Stimulated activated CD8-positive, alpha-beta memory T cell treated with anti-CD3 and anti-CD28 coated beads, Interleukin-4, amount 100 ng/mL, for 24 hours (primary cell): ENCODE measurements at places on chromosomes 3 and 15.

DNA sequence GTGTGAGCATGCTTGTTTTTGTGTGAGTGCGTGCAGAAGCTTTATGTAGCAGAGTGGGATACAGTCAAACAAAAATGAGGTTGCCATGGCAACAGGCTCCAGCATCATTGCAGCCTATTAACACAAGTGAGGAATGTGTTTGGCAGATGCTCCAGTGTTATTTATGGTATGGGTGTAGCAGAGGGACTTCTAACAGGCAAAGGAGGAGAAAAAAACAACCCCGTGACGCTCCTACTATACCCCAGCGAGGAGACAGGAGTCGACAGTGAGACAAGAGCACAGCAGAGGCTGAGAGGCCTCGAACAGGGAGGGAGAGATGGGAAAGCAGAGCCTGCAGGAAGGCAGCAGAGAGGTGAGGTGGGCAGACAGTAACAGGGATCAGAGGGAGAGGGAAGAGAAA lies 4.9 kb downstream of the ADCY5 start:
- DNase-seq = no peak

DNA sequence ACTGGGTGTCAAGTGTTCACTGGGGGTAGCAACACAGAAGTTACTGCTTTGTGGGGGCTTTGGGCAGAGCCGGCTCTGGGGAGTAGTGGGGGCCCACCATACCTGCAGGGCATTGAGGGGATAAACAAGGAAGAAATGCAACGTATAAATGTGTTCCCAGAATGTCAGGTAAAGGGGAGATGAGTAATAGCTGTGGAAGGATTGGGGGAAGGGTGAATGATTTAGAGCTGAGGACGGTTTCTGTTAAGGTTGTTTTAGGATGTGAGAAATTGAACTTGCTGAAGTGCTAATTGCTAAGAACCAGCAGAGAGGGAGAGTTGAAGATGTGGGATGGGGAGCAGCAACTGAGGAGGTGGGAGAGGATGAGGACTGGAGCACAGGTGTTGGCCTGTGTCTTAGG lies 10.7 kb downstream of the SCG5 start:
- DNase-seq = no peak

GRCh38 chr15:91908391-91908790 lies 54.9 kb downstream of the SLCO3A1 start:
- no peak for DNase-seq

GRCh38 chr3:120198305-120198878 lies 86.6 kb downstream of the GPR156 start:
- no peak for DNase-seq

DNA sequence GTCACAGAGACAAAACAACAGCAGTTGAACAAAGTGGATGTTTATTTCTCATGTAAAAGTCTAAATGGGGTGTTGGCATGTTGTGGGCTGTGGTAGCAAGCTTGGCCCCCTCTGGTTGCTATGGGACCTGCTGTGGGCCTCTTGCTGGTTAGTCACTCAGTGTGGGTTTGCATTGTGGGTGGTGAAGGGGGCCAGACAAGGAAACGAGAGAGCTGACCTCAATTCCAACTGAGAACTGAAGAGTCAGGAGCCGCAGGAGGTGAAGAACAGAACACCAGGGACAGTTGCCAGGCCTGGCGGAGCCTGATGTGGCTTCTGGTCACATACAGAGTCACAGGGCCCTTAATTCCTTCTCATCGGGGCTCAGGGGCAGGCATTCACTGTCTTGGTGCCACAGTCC lies 1.9 kb upstream of the ADPGK start:
- DNase-seq = peak; percentile 44

GRCh38 chr3:50623840-50624474 lies 7.0 kb downstream of the MAPKAPK3 start:
- DNase-seq = no peak

GRCh38 chr3:138812806-138813205 lies 21.9 kb downstream of the PIK3CB start:
- DNase-seq = no peak

DNA sequence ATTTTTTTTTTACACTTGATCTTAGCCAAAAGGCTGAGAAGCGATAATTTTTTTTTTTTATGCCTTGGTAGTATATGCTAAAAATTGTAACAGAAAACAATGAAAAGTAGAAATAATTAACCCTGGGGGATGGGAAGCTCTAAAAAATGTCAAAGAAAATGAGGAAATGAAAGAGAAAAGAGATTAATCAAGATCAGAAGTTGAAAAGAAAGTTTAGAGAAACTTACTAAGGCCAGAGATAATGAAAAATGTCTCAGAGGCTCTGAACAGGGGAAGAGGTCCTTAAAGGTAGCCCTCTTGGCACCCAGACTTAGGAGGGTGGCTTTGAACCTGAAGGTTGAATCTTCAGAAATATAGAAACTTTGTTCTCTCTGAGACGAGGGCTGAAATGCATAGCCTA lies 58.6 kb upstream of the ZBED2 start:
- no peak for DNase-seq

DNA sequence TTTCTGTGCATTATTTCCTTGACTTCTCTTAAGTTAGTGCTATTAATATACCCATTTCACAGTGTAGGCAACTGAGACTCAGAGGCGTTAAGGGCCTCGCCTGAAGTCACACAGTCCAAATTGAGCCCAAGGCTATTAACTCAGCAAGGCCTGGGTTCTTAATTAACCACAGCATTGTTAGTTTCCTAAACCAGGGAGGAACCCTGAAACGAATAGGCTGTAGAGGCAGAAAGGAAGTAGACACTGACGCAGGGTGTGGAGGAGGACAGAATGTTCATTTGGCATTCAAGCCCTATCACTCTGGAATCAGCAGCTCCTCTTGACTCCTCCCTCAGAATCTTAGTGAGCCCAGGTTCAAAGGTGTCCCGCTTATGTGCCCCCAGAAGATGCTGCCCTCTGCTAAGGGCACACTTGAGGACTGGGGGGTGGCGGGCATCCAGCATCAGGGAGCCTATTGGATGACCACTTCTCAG lies 13.9 kb downstream of the ARHGEF3 start:
- no peak for DNase-seq

- DNase-seq = no peak
Observed at GRCh38 chr3:33287672-33288282, 10.5 kb downstream of the FBXL2 start.

GRCh38 chr15:70466895-70467529 lies 296.3 kb downstream of the UACA start:
- DNase-seq = peak; percentile 24

GRCh38 chr3:42572278-42572677 lies 9.5 kb downstream of the SEC22C start:
- DNase-seq = no peak

- DNase-seq = no peak
Observed at GRCh38 chr15:29518442-29518841, 248.8 kb upstream of the NSMCE3 start.

- DNase-seq = no peak
Observed at GRCh38 chr3:168671091-168671490, 575.4 kb upstream of the GOLIM4 start.

GRCh38 chr3:39144095-39144747 lies 9.2 kb downstream of the CSRNP1 start:
- DNase-seq = no peak

GRCh38 chr3:72085036-72085435 lies 300.1 kb upstream of the PROK2 start:
- DNase-seq = no peak

DNA sequence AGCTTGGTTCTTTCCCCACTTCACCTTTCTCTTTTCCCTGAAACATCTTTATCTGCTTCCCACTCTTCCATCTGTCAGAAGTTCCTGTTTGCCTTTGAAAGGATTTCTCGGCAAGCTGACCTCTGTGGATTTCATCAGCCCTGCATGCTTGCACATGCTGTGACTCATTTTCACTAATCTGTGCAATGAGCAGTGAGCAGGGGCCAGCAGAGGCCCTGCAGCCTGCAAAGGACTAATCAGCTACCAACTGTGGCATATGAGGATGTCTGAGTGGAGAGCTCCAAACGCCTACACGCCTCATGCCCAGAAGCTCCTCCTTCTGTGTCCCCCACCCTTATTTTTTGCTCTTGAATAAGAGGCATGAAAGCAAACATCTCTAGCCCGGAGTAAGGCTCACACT lies 333.0 kb upstream of the SEMA6D start:
- no peak for DNase-seq

- no peak for DNase-seq
Observed at GRCh38 chr3:14458434-14459275, 56.2 kb downstream of the SLC6A6 start.

DNA sequence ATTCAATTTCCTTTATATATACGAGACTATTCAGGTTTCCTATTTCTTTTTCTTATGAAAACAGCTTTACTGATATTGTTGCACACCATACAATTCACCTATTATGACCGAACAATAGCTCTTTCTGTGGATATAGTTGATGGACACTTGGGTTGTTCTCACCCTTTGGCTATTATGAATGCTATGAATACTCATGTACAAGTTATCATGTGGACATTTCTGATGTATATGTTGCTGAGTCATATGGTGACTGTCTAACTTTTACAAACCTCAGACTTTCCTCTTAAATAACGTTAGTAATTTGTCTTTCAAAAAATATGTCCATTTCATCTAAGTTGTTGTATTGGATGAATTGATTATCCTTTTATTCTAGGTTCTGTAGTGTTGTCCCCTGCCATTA lies 15.7 kb upstream of the USF3 start:
- no peak for DNase-seq

DNA sequence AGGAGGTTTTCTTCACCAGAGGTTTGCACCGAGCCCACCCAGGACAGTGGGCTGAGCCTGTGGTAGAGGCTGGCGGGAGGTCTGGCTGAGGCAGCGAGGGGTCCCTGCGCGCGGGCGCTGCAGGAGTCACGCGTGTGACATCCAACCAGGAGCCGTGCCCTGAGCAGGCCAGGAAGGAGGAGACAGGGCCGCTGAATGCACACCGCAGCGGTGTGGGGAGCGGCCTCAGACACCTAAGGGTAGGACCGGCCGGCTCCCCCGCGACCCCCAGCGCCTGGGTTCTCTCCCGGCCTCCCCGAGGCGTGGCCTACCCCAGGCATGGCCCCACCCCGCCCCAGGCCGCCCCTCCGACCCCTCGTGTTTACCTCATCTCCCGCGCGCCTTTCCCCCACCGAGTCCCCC lies 412 bp downstream of the SLC41A3 start:
- DNase-seq = no peak

- DNase-seq = no peak
Observed at GRCh38 chr15:100725121-100726069, 123.0 kb downstream of the ASB7 start.
